Activated CD4-positive, CD25-positive, alpha-beta regulatory T cell (primary cell): ENCODE measurements at places on chromosomes 4 and X.

DNA sequence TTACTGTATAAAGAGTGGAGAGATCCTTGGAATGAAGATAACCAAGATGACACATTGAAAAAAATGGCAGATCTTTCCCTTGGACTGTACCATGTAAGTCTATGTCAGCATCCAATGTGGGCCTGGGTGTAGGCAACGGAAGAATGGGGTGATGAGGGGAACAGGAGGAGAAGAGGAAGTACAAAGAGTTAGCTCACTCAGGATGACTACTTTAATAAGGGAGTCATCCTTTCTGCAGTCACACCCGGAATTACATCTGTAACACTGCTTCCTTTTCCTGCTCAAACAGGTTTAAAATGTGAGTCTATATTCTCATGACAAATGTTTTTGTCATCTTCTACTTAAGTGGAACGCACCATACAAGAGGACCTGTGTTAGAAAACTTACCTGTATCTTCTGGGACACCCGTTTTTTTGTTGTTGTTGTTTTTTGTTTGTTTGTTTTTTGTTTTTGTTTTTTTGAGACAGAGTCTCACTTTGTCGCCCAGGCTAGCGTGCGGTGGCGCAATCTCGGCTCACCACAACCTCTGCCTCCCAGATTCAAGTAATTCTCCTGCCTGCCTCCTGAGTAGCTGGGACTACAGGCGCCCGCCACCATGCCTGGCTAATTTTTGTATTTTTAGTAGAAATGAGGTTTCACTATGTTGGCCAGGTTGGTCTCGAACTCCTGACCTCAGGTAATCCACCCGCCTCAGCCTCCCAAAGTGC is 18.0 kb downstream of the HPSE start:
- DNase-seq: no peak

DNA sequence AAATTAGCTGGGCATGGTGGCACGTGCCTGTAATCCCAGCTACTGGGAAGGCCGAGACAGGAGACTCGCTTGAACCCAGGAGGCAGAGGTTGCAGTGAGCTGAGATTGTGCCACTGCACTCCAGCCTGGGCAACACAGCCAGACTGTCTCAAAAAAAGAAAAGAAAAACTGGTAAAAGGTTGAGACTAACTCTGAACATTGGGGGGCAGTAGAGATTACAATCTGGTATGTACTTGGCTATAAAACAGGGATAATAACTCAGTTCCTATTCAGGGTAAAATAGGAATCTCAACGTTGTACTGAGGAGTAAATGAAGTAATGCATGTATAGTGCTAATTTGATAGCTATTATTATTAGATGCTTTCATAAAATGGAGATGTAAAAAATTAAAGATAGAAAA is 12.5 kb upstream of the KLF8 start:
- no peak for DNase-seq

DNA sequence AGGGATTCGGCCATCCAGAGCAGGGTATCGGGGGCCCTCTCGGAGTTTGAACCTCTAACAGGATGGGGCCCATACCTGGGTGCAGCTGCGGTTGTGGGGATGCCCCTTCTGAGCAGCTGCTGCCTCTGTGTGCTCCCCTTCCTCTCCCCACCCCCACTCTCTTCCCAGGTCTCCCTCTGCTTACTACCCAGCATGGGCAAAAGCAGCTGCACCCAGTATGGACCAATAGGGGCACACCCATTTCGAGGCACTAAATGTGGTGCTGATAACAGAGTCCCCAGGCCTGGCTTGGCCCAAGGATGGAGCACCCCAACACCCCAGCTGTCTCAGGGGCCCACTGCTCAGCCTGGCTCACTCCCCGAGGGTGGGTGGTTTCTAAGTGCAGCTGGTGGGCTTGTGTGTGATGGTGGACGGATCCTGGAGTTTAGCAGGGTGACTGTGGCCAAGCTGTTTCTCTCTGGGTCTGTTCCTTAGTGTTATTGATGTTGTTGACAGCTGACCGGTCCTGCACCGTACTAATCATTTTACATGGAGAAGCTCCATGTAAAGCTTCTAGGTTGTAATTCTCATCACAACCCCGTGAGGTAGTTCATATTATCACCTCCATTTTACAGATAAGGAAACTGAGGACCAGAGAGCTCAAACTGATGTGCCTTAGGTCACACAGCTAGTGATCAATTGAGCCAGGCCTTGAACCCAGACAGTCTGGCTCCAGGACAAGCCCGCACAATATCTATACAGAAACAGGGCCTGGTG is 13.1 kb upstream of the KIAA0232 start:
- DNase-seq: no peak

- no peak for DNase-seq
Measured at GRCh38 chr4:8199594-8200301, 658 bp downstream of the SH3TC1 start.

GRCh38 chr4:104064646-104065577 is 345.1 kb upstream of the TACR3 start:
- DNase-seq: no peak

GRCh38 chr4:110268352-110268751 is 69.9 kb upstream of the ELOVL6 start:
- DNase-seq: no peak

GRCh38 chrX:107563824-107564223 is 64.5 kb upstream of the PRPS1 start:
- no peak for DNase-seq

DNA sequence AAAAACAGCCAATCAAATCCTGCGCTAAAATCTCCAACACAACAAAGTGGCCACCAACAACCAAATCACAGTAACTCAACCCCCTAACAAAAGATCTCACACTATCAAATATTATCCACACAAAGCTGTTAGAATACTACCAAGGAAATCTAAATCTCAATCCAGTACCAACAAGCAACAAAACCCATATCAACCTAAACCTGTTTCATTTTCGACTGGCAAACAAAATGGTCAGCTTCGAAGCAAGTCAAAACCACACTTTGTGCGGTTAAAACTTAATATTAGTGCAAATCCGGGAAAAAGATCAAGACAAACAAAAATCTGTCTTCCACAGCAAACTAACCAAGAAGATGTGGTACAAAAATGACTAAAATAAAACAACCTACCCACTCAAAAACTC is 28.7 kb upstream of the MUC7 start:
- DNase-seq: no peak

DNA sequence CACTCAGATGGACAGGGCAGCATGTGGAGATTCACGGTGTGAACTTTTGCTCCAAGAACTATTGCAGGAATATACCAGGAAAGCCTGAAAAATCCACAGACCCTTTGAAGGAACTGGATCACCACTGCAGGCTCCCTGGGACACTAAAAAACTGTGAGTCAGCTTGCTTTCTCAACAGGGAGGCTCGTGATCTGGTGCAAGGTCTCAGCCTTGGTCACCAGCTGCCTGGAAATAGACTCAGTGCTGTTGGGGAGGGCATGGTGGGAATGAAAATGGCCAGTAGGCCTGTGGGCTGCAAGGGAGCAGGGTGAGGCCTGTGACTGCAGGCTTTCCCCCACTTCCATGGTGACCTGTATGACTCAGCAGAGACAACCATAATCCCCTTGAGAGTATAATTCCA is 426.4 kb upstream of the RPS6KA3 start:
- no peak for DNase-seq

GRCh38 chr4:118004088-118004487 is 30.2 kb upstream of the NDST3 start:
- DNase-seq: no peak

GRCh38 chr4:1290165-1290977 is 680 bp downstream of the MAEA start:
- DNase-seq: no peak

DNA sequence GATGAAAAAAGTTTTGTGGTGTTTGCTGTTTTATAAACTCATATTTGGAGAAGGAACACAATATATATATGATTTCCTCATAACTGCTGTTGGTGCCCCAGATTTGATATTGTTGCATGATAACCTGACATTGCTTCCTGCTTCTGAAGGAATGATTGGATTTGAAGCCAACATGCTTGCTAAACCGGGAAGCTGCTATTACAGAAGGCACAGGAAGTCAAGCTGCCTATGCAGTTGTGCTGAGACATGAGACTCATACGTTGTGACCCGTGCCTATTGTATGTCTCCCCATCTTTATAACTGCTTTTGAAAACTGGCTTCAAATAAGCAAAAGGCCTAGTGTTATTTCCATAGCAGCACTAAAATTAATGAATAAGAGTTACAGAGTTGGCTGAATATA is 32.9 kb downstream of the GAB1 start:
- no peak for DNase-seq

- DNase-seq: no peak
Measured at GRCh38 chrX:40245488-40246071, 147.8 kb upstream of the BCOR start.

DNA sequence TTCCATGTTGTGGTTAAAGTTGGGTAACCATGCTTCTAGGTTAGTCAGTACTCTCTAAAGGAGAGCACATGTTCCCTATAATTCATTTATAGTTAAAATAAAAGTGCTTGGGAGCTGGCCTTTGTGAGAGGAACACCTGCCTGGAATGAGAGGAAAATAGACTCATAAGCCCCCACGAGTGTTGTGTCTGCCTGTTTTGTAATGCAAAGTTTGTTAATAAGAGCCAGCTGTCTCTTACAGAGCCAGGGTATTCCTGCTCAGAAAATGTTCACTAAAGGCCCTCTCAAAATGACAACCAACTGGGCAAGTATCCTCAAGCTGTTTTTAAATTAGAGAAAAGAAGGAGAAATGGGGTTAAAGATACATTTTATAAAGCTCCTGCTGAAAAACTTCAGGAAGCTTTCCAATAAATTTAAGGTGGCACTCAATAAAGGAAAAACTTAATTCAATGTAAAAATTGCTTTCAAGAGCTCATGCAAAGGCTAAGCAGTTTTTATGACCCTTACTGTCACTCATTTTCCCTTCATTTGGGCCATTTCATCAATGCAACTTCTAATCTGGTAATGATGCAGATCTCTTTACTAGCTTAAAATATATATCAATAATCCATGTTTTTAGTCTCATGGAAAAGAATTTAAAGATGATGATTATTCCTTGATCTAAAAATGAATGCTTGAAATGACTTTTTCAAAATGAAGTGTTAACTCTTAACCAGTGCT is 793.6 kb downstream of the STPG2 start:
- DNase-seq: no peak

- no peak for DNase-seq
Measured at GRCh38 chr4:15400226-15400625, 27.6 kb upstream of the C1QTNF7 start.

DNA sequence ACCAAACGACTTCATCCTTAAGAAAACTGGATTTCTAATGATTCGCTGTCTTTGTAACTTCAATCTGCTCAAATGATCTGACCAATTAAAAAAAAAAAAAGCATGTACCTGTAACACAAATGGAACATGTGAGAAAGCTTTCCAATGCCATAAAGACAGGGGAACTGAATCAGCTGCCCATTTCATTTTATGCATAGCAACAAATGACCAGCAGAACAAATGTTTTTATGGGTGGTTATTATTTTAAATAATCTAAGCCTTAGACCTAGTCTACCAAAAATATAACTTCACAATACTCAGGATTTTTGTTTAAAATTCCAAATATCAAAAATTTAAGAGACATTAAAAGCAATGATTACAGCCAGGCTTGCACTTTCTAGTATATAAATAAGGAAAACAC is 145.7 kb downstream of the NR3C2 start:
- DNase-seq: no peak

DNA sequence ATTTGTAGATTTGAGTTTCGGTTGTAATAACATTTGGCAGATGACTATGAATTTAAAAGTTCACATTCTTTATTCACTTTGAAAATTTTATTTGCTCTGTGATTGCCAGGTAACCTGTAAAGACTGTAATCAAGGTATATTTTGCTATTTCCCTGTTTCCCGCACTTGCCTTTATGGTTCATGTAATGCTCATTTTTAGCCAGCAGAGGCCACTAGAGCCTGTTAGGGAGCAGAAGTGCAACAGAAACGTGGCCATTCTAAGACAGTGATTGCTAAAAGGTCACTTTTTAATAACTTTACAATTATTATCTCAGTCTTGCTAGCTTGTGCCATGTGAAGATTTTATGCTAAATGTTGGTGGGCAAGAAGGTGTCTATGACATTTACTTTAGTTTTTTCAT is 12.4 kb downstream of the YIPF6 start:
- DNase-seq: peak; percentile 0

DNA sequence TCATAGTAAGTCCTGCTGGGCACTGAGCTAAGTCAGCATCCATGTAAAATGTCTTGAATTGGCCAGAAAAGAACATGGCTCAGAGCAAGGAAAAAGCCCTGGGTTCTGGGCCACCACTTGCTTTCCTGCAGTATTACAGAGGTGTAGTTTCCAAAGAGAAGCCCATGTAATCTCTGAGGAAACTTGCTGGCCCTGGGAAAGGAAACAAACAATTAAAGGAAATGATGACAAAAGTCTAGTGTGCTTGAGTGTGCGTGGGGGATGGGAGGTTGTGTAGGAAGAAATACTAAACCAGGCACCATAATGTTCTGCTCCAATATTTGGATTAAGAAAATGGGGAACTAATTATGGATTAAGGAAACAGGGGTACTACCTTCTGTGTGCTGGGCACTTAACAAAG is 39.5 kb upstream of the SMIM10L2A start:
- no peak for DNase-seq

GRCh38 chr4:189147005-189147929 is 793.4 kb upstream of the FRG1 start:
- no peak for DNase-seq

DNA sequence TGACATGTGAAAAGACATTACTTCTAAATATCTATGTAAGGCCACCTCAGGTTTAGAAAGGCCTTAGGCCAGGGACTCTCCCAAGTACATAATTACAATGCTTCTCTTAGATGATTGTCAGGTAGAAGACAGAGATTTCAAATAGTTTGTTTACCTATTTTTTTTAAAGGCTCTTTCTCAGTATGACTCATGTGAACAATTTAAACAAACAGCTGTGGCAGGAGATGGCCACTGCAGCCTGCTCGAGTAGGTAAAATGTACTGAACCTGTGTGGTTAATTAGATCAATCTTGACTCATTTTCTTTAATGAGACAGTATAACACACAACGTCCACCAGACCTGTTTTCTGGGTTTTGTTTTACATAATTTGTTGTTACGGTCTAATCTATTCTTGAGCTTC is 50.2 kb downstream of the LEF1 start:
- DNase-seq: no peak

DNA sequence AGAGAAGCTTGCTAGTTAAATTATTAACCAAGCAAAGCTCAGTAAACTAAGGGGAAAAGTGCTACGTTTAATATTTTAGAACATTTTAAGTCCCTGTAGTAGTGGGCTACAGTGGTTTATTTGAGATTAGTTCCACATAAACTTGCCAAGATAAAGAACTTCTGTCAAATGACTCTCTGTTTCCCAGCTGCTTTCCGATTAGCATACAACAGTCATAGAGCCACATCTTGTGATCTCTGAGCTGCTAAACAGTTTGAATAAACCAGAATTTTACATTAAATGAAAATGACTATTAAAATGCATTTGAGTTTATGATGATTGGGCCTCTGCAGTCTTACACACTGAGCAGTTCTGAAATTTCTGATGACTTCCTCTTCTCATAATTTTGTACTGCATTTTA is 568.5 kb downstream of the IQCM start:
- no peak for DNase-seq

GRCh38 chr4:147987252-147987651 is 255.4 kb downstream of the ARHGAP10 start:
- DNase-seq: no peak

GRCh38 chr4:128354205-128354821 is 66.7 kb upstream of the PGRMC2 start:
- no peak for DNase-seq
